ENCODE measurements at places on chromosomes 4 and X.
A peak's percentile ranks its signal among the peaks of the same experiment; 100 is the strongest.

- DNase-seq, result no peak
Measured at GRCh38 chr4:122997463-122998101, 75.2 kb upstream of the NUDT6 start.

DNA sequence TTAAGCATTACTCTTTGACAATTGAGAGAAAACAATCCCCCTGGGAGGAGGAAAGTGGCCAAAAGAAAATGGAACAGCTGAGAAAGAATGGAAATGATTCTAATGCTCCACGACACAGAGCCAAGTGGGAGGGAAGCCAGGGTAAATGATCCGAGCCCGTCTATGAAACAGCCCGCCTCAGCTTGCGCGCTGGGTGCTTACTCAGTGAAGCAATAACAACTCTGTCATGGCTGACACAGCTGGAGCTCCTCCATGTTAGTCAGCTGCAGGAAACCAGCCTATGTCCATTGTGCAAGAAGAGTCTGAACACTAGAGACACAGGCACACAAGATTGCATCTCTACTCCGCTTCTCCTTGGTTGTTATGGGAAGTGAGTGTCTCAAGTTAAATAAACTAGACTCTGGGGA, 19.3 kb downstream of the NOA1 start:
- no peak for DNase-seq

DNA sequence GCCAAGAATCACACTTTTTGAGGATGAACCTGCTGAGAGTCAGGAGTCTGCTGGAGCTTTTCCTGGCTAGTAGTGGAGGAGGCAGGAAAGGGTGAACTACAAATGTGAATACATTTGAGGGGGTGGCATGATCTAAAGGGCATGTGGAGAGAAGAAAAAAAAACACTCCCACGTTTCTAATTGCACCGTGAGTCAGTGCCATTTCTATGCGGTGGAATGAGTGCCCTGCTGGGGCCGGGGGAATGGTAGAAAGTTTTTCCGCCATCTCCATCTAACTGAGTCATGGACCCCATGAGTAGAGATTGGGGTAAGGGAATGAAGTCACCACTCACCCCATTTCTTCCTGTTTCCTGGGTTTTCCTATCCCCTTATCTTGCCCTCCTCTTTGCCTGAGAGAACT, 19.8 kb downstream of the BEX3 start:
- DNase-seq, result no peak

DNA sequence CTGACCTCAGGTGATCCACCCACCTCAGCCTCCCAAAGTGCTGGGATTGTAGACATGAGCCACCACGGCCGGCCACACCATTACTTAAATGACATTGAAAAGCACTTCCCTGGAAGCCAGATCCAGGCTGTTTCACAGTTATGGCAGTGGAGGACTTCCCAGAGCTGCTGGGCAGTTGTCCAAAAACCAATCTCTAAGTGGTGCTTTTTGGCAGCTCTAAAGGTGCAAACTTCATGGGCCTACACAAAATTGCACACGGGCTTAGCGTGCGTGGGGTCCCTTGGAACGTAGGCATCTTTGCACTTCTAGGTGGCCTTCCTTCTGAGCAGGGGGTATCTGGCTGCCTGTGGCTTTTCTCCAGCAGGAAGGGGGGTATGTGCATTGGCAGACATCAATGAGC, 172.3 kb downstream of the SHOX start:
- no peak for DNase-seq

- no peak for DNase-seq
Measured at GRCh38 chr4:100827756-100828155, 309.9 kb upstream of the EMCN start.

DNA sequence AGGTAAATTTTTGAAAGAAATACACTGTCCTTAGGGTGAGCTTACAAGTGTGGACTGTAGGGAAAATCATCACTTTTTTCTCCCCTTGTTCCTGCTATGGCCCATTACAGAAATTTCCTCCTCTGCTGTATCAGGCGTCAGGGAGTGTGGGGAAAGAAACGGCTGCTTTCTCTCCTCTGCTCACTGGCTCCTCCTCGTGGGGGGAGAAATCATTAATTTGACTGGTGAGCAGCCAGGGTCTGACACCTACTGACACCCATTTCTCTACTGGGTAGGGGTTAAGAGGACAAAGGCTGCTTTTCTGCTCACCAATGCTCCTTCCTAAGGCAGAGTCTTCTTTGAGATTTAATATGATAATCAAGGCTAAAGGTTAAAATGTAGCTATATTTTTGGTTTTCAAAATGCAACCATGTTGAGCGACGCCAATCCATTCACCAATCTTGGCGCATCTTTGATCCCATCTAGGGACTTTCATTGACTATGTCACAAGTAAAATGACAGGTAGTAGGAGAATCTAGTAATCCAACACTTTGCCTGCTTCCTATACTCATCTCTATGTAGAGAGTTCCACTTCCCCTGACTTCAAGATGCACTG, 25.1 kb downstream of the SETD7 start:
- DNase-seq, result peak; percentile 79

- no peak for DNase-seq
Measured at GRCh38 chr4:89243733-89244252, 63.8 kb downstream of the GPRIN3 start.

GRCh38 chr4:56106180-56107147, 157.7 kb downstream of the CEP135 start:
- DNase-seq, result no peak

All from WERI-Rb-1 (cell line).